ENCODE measurements at places on chromosomes 4 and X.

DNA sequence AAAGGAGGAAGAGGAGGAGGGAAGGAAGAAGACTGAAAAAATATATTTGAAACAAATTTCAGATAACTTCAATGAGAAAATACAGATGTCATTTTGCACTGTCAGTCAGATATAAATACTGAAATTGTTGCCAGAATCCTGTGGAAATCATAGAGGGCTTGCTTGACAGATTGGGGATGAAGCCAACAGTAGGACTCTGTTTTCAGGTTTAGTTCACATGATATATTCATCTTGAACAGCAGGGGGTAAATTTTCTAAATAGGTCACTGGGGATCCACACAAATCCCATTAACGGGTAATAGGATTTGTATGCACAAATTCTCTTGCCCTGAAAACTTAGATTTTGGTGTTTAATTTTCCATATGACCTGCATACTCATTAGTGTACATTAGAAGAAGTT is 103.3 kb upstream of the PCDH18 start:
- no peak for DNase-seq

DNA sequence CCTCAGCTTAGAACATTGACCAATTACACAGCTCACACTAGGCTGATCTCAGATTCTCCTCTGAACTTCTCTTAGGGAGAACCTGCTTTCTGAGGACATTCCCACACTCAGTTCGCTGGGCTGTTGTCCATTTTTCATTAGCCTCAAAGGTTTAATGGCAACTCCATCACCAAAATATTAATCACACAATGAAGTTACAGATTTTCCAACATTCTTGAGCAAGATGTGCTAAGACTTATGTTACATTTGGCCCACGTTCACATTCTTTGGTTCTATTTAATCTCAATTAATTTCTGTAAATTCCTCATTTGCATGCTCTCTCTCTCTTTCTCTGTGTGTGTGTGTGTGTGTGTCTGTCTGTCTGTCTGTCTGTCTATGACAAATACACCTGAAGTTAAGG is 82.3 kb upstream of the EDNRA start:
- DNase-seq, result no peak

DNA sequence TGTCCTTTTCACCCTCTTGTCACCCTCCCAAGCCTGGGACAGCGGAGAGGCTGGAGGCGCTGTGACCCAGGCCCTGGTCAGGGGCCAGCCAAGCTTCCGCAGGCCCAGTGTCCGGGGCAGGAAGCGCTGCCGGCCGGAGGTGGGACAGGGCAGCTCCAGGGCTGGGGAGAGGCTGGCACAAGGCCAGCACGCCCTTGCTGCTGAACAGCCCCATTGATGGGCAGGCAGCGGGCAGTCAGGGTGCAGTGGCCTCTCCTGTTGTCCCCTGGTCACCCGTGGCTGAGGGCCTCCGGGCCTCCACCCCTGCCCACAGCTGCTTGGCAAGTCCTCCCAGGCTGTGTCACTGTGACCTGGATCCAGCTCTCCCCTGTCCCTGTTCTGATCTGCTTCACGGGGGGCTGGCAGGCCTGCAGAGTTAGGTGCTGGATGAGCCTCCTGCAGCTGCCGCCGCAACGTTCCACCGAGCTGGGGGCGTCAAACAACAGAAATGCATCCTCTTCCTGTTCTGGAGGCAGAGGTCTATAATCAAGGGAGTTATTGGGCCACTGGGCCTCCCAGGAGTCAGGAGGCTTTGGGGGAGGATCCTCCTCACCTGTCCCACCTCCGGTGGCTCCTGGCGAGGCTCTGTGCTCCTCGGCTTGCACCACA is 107.9 kb downstream of the PSAPL1 start:
- DNase-seq, result no peak

GRCh38 chr4:83378419-83378818 is 43.8 kb upstream of the HPSE start:
- no peak for DNase-seq

DNA sequence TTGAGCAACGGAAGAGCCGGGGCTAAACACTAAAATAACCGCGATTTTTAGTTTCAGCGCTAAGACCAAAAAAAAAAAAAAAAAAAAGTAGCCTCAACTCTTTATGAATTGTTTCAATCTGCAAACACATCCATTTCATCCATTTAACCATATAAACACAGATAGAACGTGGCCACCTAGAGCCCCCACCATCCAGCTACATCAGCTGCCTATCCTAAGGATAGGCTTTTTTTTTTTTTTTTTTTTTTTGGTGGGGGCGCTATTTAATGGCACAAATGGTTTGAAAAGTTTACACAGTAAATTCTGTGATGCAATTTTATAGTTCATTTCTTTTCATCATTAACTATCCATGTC is 492 bp upstream of the HDAC8 start:
- no peak for DNase-seq

DNA sequence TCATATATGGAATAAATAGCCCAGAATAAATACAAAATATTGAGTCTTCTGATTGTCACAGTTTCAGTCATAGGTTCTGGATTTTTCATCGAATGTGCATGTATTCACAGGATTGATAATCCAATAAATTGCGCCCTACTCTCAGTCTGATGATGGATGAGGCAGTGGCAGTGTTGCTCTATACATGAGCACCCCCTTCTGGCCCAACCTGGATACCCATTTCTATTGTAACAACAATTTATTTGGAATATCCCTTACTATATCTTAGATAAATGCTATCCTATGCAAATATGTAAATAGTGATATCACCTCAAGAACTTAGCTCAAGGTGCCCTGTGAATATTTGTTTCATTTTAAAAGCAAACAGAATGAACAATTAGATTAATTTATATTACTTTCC is 733.7 kb upstream of the PABPC4L start:
- DNase-seq, result no peak

DNA sequence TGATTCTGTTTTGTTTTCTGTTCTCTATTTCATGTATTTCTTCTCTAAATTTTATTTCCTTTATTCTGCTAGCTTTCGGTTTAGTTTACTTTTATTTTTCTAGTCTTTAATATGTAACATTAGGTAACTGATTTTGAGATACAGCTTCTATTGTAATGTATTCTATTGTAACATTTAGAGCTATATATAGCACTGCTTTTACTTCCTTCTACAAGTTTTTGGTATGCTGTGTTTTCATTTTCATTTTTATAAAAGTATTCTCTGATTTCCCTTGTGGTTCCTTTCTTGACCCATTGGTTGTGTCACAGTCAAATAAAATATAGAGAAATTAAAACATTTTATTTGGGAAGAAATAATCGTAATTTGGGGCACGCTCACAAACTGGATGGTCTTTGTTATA is 13.9 kb upstream of the CT47A1 start:
- no peak for DNase-seq

DNA sequence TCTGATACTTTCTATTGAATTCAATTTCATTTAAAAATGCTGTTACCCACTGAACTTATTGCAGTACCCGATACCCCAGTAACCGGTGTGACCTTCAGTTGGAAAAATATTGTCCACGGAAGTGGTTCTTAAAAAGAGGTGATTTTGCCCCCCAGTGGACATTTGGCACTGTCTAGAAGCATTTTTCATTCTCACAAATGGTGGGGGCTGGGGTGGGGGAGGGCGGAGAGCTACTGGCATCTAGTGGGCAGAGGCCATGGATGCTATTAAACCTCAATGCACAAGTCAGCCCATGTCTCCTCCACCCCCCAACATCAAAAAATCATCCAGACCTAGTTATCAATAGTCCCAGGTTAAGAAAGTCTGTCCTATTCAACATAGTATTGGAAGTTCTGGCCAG is 19.6 kb upstream of the CHM start:
- no peak for DNase-seq

DNA sequence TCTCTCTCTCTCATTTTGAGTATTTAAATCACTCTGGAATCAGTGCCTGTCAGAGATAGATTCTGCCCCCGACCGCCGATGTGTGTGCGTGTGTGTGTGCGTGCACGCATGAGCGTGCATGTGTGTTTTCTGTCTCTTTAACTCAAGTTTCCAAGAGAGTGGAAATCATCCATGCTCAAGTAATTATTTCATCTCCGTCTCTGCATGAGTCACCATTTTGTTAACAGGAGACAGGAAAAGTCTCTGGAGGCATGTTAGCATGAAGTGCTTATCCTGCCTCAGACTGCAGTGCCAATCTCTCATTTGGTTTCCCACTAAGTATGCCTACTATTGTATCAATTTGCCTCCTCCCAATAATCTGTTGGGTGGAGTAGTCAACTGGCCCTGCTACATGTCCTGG is 182.9 kb upstream of the NHS start:
- no peak for DNase-seq

DNA sequence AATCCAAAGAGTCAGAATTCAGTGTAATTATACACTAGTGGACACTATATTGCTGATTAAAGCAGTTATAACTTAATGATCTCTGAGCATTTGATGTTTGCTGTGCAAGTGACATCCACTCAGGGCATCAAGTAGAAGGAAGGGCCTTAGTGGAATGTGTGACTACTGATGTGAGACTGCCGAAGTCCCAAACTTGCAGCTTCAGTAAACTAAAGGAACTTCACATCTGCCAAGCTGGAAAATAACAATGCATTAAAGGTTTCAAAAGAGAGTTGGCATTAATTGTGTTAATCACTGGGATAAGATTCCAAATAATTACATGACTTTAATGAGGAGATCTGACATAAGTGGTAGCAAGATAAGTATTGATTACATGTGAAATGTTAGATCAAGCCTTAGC is 52.5 kb upstream of the SLC25A4 start:
- DNase-seq, result no peak

DNA sequence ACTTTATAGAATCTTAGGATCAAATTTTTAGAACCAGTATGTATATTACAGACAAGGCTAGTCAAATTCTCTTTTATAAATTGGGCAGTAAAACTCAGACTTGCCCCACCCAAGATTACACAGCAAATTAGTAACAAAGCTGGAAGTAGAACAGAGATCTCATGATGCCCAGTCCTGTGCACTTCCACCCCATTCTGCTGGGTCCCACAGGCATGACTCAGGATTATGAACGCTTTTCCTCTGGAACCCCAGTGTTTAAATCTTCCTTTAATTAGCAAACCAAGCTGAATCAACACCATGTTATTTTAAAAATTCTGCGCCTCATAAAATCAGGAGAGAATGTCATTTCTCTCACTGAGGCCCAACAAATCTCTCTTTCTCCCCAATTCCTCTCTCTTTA is 1.5 kb upstream of the IL13RA2 start:
- DNase-seq, result no peak

DNA sequence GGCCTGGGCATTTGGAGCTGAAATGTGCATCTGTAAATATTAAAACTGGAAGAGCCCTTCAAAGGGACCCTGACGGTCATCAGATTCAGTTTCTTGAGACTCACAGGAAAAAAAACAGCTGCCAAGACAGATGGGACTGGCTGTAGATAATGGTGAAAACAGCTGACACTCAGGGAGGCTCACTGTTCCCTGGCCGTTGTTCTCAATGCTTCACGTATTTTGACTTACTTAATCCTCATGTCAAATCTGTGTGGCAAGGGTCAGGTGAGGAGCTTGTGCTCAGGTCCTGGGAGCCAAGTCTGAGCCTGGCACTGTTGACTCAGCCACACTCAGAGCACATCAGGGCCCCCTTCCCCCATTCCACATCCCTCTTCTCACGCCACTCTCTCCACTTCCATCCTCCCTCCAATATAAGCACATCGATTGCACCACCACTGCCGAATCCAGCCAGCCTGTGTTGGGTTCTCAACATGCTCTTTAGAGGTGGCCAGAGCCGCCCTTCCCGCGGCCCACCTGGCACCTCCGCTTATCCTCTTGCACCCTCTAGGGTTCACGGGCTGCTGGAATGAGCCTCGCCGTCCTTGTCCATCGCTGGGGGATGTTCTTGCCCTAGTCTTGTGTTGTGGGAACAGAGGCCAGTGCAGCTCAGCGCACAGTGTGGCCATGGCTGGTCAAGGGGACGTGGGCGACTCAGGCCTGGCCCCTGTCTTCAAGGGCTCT is 40.1 kb downstream of the EVC start:
- no peak for DNase-seq

DNA sequence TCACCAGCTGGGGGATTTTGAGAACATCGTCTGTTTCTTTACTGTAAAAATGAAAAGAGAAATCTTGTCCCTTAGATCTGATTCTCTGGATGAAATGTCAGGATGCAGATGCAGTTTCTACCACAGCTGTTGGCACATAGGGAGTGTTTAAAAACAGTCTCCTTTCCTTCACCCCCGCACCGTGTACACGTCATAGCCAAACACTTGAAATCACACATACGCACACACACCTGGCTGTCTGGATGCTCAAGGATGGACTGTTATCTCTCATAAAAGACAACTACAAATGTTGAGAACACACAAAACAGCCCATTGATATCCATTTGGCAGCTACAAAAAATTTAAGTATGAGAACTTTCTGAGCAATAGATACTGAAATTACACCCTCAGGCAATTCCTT is 275.8 kb upstream of the CLNK start:
- no peak for DNase-seq

- no peak for DNase-seq
These were observed 123.4 kb downstream of the COL25A1 start for GRCh38 chr4:109179061-109179460.

DNA sequence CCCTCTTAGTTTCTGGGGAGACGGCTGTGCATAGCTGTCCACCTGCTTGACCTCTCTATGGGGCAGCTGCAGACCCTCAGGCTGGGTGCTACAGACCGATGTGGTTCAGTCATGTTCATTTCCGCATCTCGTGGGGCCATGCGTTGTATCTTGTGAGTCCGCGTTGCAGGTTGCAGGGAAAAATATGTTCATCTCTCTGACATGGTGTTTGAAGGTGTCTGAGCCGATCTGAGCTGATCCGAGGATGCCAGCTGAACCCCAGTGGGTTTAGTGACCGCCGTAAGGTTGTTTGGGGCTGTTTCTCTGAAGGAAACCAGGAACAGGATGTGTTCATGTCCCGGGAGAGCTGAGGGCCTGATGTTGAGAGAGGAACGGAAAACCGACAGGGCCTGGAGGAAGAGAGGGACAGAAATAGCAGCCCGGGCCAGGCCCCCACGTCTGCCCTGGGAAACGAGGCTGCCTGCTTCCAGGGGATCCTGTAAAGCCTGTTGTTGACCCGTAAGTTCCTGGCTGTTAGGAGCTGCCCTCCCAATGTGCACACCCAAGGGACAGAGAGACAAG is 9.8 kb upstream of the P2RY8 start:
- no peak for DNase-seq

- no peak for DNase-seq
These were observed 368.5 kb upstream of the GRID2 start for GRCh38 chr4:91935217-91935616.

- DNase-seq, result no peak
These were observed 623.5 kb upstream of the GNPDA2 start for GRCh38 chr4:45349859-45350258.

GRCh38 chr4:113052379-113052951 is 3.0 kb downstream of the ANK2 start:
- DNase-seq, result no peak

- DNase-seq, result no peak
These were observed 48.8 kb downstream of the PTCHD1 start for GRCh38 chrX:23383411-23383810.

DNA sequence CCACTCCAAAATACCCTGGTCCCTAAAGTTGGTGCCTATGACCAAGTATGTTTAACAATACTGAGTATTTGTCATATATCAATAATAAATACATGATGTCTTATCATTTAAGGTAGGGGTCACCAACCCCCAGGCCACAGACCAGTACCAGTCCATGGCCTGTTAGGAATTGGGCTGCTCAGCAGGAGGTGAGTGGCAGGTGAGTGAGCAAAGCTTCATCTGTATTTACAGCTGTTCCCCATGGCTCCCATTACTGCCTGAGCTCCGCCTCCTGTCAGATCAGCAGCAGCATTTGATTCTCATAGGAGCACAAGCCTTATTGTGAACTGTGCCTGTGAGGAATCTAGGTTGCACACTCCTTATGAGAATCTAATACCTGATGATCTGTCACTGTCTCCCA is 126.2 kb downstream of the HNRNPD start:
- DNase-seq, result no peak

Data from activated naive CD8-positive, alpha-beta T cell treated with anti-CD3 and anti-CD28 coated beads, Interleukin-2, amount 50 U/mL, for 24 hours (primary cell).